Amygdala (tissue), 56 donors: ENCODE measurements at places on chromosomes 1 and 21.

- no peak for DNase-seq
These were observed 237.0 kb downstream of the TBX15 start for GRCh38 chr1:118751166-118751565.

DNA sequence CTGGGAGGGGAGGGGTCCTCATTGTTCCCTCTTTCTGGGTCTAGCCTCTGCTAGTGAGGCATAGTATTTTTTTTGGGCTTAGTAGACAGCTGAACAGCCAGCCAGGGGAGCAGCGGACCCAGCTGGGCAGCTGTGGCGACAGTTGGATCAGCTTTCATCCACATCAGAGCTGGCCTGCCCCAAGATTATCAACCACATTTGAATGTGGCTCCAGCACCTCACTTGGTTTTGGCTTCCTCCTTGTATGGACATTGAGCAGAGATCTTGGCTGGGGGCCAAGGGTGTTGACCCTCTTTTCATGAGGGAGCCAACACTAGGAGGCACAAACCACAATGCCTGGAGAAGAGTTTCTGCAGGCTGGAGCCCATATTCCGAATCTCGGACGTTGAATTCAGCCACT, 25.0 kb downstream of the WNT4 start:
- no peak for DNase-seq

- no peak for DNase-seq
These were observed 27.4 kb downstream of the RAD54L start for GRCh38 chr1:46275030-46275337.

GRCh38 chr1:77175230-77175844, 43.9 kb downstream of the PIGK start:
- DNase-seq: no peak

DNA sequence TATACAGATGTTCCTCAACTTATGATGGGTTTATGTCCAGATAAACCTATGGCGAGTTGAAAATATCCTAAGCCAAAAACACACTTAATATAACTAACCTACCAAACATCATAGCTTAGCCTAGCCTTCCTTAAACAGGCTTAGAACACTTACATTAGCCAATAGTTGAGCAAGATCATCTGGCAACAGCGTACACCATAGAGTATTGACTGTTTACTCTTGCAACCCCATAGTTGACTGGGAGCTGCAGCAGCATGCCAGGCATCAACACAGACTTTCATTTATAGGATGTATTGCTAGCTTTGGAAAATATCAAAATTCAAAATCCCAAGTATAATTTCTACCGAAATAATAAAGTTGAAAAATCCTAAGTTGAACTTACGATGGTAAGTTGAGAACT, 5.5 kb upstream of the LCE2D start:
- DNase-seq: no peak

DNA sequence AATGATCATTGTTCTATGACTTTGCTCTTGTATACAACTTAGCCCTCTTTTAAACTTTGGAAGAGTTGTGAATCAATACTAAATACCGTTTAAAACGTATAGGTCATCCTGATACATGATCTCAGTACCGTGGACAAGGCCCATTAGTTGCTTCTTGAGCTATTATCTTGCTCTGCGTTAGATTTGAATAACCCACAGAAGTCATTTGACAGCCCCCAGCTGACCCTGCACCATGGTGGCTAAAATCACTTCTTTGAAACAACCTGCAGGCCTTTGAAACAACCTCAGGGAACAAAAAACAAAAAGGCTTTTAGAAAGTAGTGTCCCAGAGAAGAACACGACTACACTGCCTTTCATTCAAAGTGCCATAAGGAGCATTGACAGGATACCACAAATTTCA, 473.0 kb upstream of the ADGRL2 start:
- no peak for DNase-seq

DNA sequence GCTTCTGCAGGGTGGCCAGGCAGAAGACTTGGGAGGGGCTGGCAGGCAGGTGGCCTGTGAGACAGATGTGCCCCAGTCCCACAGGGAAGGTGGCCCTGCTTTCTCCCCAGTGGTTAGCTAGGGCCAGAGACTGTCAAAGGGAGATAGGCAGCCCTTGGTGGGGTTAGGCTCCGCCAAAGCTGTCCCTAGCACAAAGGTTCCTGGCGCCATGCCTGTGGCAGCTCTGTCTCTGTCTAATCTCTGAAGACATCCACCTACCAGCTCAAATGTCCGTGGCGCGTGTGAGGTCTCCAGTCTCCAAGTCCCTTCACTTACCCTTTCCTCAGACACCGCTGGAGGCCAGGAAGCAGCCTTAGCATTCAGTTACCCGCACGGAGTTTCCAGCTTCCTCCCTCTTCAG, 17.7 kb downstream of the TCP10L start:
- no peak for DNase-seq

GRCh38 chr1:15249081-15249480, 2.1 kb downstream of the FHAD1 start:
- DNase-seq: no peak

DNA sequence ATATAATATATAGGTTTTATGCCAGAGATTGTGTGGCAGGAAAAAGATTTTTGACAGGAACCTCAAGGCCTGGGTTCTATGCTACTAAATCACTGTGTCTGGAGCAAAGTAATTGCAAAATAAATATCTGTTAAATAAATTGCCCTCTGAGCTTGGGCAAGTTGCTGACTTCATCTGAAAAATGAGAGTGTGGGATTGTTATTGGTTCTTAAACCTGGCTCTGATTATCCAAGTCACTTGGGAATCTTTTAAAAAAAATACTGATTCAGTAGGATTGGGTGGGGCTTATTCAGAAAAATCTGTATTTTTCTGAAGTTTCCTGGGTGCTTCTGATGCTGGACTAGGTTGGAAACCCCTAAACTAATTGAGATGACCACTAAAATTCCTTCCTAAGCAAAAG, 174.1 kb upstream of the SGIP1 start:
- DNase-seq: no peak

DNA sequence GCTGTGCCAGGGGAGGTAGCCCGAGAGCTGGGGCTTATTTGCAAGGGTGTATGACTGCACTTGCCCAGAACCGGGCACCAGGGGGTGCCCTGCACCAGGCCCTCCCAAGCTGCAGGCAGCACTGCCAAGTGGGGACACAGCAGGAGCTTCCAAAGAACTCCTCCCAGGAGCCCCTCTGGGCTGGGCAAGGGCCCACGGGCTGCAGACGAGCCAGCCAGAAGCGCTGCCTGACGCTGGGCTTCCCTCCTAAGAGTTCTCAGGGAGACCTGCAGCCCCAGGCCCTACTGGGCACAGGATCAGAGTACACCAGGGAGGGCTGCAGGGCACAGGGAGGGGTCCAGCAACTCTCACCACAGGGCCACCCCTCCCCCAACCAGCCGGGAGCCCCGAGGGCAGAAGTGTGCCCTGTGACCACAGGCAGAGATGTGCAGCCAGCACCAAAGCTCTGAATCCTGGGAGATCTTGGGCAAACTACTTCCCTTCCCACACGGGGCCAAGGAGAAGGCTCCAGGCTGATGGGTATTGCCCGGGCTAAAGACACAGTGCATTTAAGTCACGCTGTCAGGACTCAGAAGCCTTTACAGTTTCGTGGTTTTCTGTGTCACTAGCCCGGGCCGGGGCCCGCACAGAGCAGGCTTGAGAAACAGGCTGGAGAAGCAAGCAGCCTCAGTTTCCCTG, 63.4 kb downstream of the KCNAB2 start:
- no peak for DNase-seq

DNA sequence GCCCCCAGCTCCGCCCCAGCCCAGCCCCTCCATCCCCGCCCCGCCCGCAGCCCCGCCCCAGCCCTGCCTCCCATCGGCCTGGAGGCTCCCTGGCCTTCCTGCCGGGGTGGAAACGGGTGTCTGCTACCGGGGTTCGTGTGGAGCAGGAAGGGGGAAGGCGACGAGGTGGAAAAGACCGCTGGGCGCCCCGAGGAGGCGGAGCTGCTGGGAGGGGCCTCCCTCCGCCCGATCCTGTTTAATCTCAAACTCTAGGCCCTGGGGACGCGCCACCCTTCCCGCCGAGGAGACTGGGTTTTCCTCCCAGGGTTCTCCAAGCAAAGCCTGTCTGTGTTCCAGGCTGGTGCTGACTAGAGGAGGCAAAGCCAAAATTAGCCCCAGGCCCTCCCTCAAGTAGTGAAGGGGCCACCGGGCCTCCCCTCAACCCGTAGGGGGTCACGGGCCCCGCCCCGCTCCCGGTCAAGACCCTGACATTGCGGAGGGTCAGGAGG, 16.2 kb upstream of the TTLL10 start:
- DNase-seq: peak; percentile 49

- DNase-seq: no peak
These were observed 3.6 kb downstream of the ZC3H12A start for GRCh38 chr1:37477946-37478345.

- no peak for DNase-seq
These were observed 93.8 kb downstream of the ZFYVE9 start for GRCh38 chr1:52235646-52236045.

- DNase-seq: no peak
These were observed 15.1 kb downstream of the NRDC start for GRCh38 chr1:51863384-51863783.

DNA sequence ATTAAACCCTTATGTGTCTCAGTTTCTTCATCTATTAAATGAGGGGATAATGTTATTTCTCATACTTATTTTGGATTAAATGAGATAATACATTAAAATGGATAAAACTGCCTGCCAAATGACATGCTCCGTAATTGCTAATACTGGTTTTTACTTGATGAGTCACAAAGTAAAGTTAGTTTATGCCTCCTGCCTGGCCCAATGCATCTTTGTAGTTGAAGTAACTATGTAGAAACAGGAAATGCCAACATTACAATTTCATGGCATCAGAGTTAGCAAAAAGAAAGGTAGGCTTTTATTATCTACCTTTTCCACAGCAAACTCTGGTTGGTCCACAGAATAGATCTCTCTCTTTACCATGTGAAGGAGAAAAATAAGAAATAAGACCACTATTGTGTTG, 214.5 kb downstream of the TBX15 start:
- DNase-seq: no peak

- no peak for DNase-seq
These were observed 240.2 kb downstream of the USH2A start for GRCh38 chr1:216183007-216183406.

- DNase-seq: no peak
These were observed 374.2 kb downstream of the PTBP2 start for GRCh38 chr1:97095764-97096163.

- no peak for DNase-seq
These were observed 290.0 kb upstream of the RUNX1 start for GRCh38 chr21:35338881-35339632.

GRCh38 chr1:224287714-224288113, 42.3 kb downstream of the NVL start:
- peak; percentile 35 for DNase-seq

GRCh38 chr1:214557952-214558735, 6.7 kb upstream of the PTPN14 start:
- no peak for DNase-seq
